ENCODE measurements at places on chromosomes 2 and 18.

- no peak for DNase-seq
Measured at GRCh38 chr2:241770185-241770935, 6.3 kb upstream of the GAL3ST2 start.

DNA sequence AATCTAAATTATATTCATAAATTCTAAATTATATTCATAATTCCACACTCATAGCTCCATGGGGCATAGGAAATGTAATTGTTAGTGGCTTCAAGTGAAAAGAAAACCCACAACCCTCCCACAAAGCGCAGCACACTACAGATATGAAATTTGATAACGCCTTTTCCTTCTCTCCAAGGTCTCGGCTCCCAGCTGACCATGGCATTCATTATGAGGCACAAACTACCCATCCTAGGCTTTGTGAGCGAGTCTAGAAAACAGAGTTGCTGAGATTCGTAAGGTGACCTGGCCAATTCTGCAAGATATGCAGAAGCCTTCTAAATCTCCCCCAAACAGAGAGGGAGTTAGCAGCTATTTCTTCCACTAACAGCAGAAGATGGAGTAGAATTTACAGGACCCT is 5.4 kb downstream of the NPPC start:
- no peak for DNase-seq

GRCh38 chr2:84894758-84895520 is 10.5 kb upstream of the TMSB10 start:
- peak; percentile 57 for DNase-seq

DNA sequence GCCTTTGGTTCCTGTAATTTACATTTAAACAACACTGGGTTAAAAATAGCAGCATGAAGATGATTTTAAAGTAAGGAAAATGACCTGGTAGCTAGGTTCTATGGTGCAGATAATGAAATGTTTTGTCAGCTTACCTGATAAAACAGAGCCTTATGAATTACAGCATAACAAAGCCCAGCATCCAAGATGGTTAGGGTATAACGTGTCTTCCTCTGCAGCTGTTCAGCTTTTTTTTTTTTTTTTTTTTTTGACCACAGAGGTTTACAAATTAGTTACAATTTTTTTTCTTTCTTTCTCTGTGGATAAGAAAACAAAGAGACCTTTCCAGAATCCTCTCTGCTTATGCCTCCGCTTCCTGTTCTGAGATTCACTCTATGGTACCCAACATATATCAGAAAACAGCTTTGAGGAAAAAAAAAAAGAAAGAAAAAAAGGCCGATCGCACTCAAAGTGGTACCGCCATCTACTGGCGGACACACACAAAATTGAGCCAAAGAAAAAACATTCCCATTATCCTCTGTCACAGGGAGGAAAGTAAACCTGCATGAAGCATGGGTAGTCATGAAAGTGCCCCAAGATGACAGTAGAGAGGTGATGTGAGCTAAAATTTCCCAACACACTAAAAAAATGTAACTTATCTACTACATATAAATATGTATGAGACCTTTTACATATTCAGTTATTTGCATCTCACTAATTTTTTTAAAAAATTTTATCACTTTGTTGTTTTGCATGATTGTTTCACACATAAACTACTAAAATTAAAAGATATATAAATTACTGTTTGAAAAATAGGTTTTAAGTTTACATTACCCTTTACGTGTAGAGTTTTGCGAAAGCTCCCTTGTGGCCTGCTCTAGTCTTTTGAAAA is at the start of gene SCN3A:
SCN3A (minus strand) TSS at position 362 of the 871 bp plus-strand sequence. CDS start 27,656 bp downstream, outside the sequence.
- peak; percentile 30 for DNase-seq

DNA sequence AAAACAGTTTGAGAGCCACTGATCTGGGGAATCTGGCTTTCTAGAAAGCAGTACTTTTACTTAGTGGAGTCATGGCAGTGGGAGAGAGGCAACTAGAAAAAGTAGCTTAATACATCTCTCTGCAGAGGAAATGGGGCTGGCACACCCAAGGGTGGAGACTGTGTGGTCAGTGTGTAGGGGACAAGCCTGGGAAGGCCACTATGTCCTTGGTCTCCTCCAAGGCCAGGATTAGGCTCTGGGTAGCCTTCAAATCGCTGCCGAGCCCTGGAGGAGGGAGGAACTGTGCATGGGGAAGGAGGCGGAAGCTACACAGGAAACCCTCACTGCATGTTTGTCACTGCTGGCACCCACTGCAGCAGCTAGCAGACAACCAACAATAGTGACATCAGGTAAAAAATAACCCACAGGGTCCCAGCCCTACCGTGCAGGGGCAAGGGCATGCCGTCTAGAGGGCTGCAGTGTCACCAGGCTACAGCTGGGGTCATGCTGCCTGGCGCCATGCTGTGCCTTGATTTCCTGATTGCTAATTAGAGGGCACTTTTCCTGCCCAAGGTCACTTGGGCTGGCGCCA is 34.8 kb downstream of the LBH start:
- DNase-seq: no peak

DNA sequence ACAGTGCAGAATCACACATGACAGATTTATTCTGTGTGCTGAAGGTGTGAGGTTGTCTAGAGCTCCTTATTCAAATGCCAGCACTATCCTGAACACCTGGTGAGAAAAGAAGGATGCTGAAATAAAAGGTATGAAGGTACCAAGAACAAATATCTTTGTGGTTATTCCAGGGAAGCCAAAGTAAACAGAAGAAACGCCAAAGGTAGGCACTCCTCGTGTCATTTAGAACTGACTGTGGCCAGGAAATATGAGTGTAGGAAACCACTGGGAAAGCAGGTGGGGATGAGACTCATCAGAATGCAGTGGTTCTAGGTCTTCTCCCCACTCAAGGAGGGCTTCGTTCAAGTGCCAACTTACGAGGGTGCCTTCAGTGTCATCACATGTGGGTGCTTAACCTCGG is 80.8 kb downstream of the KIF5C start:
- no peak for DNase-seq

DNA sequence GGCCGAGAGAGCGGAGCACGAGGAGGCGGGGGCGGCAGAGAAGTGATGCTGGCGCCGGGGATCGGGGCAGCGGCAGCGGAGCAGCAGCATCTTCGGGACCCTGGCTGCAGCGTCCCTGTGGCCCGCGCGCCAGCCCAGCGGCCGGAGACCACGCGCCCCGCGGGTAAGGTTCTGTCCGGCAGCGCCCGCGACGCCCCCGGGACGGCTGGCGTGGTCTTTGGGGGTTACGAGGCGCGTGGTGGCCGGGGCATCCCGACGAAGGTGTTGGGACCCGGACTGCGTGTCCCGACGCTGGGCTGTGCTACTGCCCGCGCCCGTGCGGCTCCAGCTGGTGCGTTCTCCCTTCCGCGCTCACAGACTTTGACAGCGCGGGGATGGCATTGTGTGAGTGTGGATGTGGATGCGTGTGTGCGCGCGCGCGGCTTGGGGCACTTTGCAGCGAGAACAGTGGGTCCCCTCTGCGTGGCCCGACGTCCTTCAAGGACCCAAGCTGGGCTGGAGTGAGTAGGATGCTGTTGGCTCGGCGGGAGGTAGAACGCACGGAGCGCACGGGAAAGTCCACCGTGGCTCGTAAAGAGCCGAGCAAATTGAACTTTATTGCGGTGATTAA is 405.0 kb downstream of the XIRP2 start:
- no peak for DNase-seq

- no peak for DNase-seq
Measured at GRCh38 chr2:232530626-232531260, 4.8 kb downstream of the CHRND start.

GRCh38 chr18:57666818-57667497 is 45.3 kb upstream of the NARS1 start:
- DNase-seq: no peak

- no peak for DNase-seq
Measured at GRCh38 chr2:162401871-162402270, 57.9 kb downstream of the GCA start.

GRCh38 chr18:44514766-44515165 is 165.9 kb upstream of the SETBP1 start:
- no peak for DNase-seq

GRCh38 chr2:28135324-28135723 is 244.8 kb downstream of the BABAM2 start:
- DNase-seq: no peak

- no peak for DNase-seq
Measured at GRCh38 chr2:55502590-55503141, 16.9 kb upstream of the CFAP36 start.

GRCh38 chr2:83364264-83364663 is 1094.8 kb downstream of the SUCLG1 start:
- DNase-seq: no peak

DNA sequence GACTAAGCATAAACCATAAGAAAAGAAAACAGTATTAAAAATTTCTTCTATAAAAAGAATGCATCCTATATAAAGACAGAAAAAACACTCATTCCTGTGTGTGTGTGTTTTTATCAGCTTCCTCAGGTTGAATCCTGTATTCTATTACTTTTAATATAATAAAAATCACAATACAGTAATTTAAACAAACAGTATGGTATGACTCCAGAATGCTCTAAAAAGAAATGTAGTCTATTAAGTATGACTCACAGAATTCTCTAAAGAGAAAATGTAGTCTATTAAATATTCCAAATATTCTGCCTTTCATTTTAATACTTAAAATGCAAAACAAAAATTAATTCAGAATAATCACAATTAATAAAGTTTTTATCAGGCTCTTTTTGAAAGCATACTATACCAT is 19.8 kb downstream of the CCDC88A start:
- no peak for DNase-seq

GRCh38 chr2:79887747-79888374 is 375.0 kb downstream of the CTNNA2 start:
- DNase-seq: no peak

GRCh38 chr2:177806025-177806424 is 266.6 kb downstream of the PDE11A start:
- no peak for DNase-seq

DNA sequence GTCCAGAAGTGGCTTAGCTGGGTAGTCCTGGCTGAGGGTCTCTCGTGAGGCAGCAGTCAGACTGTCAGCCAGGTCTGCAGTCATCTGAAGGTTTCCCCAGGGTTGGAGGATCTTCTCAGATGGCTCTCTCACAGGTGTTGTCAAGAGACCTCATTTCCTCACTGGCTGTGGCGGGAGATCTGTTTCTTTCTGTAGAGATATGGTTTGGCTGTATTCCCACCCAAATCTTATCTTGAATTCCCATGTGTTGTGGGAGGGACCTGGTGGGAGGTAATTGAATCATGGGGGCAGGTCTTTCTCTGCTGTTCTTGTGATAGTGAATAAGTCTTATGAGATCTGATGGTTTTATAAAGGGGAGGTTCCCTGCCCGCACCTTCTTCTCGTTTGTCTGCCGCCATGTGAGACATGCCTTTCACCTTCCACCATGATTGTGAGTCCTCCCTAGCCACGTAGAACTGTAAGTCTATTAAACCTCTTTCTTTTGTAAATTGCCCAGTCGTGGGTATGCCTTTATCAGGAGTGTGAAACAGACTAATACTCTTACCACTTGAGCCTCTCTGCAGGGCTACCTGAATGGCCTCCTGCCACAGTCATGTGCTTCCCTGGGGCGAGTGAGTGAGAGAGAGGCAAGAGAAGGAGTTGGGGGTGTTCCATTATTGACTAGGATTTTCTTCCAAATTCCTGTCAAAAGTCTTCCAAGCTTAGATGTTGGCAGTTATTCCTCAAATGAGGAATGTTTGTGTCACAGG is 23.6 kb downstream of the MALT1 start:
- no peak for DNase-seq

GRCh38 chr2:156005999-156006712 is 326.4 kb downstream of the NR4A2 start:
- no peak for DNase-seq

DNA sequence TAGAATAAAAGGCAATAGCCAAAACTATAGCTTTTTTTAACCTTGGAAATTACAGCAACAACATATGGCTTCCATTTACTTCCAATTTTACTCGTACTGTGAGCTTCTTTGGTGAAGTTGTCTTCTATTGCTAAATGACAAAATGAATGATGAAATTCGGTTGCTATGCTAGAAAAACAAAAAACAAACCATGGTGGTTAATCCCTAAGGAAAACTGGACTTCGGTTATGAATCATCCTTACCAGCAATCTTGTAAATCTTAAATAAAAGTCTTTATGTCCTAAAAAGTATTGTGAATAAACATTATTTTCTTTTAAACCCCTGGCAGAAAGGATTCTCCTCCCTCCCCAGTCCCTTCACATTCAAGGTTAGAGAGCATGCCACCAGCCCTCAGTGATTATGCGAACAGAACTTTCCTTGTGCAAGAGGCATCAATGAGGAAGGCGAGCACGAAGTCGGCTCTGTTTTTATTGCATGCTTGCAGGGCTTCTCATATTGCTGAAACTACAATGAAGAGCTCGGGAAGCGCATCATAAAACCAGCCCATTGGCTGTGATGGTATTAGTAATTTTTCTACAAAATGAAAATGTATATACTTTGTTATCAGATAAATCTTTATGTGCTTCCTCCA is 62.9 kb downstream of the ZNF521 start:
- no peak for DNase-seq

DNA sequence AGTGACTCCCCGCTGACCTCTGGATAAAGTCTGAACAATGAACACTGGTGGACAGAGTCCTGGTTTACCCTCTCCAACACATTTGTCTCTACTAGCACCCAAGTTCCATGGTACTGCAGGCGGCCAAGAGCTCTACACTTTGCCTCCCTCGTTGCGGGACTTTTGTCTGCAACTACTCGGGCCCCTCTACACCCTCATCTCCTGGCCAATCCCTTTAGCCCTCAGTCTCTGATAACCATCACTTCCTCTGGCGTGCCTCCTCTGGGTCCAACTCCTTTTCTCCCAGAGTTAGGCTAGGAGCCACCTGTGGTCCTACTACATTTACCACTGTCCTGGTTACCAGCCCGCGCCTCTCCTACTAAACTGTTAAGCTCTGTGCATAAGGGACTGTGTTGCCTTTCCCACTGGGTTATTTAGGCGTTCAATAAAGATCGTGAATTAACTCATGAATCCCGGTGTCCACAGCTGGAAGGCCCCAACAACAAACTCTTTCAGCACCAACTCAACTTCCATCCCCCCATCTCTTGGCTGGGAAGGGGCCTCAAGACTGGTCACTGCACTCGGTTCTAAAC is 757 bp downstream of the HDHD2 start:
- DNase-seq: no peak

GRCh38 chr2:177930916-177931315 is 141.7 kb downstream of the PDE11A start:
- no peak for DNase-seq

DNA sequence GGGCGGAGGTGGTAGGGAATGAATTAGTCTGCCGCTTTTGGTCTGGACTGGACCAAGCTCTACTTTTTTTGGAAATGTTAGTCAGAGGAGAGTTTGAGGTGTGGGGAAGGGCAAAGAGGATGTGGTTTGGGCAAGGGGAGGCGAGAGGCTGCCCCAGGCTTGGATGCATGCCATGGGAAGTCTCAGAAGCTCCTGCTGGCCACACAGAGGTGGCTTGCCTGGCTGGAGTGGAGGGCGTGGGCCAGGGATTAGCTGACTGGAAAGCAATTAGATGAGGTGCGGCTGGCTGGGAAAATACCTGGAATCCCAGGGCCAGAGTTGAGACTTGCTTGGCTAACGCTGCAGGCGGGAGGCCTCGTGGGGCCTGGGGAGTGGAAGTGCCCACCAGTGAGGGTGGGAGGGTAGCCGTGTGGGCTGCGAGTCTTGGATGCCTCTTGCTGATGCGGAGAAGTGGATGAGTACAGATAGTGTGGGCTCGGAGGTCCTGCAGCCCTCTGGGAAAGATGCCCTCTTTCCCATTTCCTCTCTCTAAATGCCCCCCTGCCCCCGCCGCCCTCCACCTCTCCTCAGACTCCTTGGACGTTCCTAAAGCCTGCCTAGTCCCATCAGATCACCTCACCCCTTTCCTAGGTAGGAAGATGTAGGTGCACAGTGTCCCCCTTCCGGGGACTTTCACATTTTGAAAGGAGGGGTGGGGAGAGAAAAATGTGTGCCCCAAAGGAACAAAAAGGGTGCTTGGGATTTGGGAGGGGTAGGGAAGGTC is 117.6 kb downstream of the SMAD7 start:
- no peak for DNase-seq

GRCh38 chr18:12862467-12862866 is 21.6 kb downstream of the PTPN2 start:
- no peak for DNase-seq
